NCI-H748 treated with DMSO at 0.1 percent for 48 hours (cell line): ENCODE measurements at places on chromosomes 5 and 9.

DNA sequence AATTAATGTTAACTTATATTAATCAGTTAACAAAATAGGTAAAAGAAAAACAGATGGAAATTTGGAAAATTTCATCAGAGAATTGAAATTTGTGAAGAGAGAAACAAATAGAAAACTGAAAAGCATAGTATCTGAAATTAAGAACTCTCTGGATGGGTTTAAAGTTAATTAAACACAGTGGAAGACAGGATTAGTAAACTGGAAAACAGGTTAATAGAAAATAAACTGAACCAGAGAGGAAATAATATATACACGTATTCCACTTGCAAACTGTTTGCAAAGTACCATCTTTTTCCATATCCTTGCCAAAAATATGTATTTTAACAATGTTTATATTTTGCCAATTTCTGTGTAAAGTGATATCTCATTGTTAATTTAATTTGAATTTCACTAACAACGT lies 257.5 kb downstream of the CD180 start:
- no peak for DNase-seq

GRCh38 chr9:128899566-128900322 lies 17.8 kb downstream of the LRRC8A start:
- DNase-seq = no peak

GRCh38 chr9:119761812-119762211 lies 392.6 kb upstream of the BRINP1 start:
- no peak for DNase-seq

- no peak for DNase-seq
These were observed 242.3 kb downstream of the EBF1 start for GRCh38 chr5:158857371-158857770.

DNA sequence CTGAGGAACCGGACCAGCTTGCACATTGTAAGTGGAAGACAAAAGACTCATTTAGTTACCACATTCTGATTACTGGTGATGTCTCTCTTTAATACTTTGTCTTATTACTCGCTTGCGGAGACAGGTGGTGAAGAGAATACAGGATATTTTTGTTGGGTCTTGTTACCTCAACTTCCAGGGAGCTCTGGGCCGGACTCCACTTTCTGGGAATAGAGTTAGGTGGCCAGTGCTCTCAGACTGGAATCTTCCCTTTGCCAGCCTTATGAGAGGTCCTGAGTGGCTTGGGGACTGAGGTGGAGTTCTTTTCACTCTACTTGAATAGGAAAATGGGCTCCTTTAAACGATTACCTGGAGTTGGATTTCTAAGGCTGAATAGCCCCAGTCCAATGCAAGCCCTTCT lies 33.3 kb upstream of the SPRY4 start:
- DNase-seq = no peak

DNA sequence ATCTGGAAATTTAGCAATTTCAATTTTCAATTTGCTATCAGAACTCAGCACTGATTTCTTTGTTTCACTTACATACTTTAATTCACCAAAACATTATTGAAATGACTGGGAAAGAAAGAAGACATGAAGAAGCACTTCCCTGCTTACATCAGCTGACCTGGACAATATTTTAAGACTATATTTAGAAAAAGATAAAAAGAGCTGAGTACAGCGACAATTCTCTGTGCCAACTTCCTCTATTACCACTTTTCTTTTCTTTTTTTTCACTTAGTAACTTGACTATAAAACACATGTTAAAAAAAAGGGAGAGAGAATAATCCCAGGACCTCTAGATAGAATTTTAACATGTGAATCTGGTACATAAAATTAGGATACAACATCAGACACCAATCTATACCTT lies 35.6 kb downstream of the MEF2C start:
- no peak for DNase-seq

- DNase-seq = no peak
These were observed 70.4 kb upstream of the NEK6 start for GRCh38 chr9:124187311-124187710.

DNA sequence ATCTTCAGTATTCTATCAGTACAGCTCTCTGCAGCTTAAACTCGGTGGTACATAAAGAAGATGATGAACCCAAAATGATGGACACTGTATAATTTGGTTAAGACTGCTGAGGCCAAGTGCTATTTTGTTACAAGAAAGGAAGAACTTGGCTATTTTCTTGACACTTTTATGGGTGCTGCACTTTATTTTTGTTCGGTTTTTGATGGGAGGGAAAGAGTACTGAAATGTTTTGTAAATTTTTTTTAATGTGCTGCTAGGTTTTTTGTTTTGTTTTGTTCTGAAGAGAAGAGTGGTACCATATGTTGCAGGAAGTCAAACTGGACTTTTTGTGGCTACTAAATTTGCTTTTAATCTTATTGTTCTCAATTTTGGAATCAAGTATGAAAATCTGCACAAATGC lies 26.7 kb downstream of the CDC37L1 start:
- DNase-seq = no peak

- DNase-seq = no peak
These were observed 68.5 kb downstream of the MCTP1 start for GRCh38 chr5:95216136-95216955.

- DNase-seq = no peak
These were observed 97.7 kb upstream of the ANKRD55 start for GRCh38 chr5:56330806-56331205.

DNA sequence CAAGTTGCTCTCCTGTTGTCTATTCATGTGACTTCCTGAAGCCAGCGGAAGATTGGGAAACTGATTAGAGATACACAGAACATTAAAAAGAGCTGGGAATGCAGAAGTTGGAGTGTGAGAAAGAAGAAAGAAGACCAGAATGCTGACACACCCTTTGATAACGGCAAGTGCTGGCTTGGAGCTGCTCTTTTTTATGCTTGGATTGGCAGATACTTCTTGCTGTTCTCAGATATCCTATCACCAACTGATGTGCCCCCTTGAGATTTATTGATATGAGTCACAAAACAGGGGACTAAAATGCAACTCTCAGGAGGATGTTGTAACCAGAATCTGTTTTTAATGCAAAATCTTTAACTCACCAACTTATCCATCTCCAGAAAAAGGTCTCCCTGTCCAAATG lies 56.0 kb upstream of the ASTN2 start:
- no peak for DNase-seq

GRCh38 chr5:103780794-103781193 lies 218.2 kb upstream of the NUDT12 start:
- DNase-seq = no peak

DNA sequence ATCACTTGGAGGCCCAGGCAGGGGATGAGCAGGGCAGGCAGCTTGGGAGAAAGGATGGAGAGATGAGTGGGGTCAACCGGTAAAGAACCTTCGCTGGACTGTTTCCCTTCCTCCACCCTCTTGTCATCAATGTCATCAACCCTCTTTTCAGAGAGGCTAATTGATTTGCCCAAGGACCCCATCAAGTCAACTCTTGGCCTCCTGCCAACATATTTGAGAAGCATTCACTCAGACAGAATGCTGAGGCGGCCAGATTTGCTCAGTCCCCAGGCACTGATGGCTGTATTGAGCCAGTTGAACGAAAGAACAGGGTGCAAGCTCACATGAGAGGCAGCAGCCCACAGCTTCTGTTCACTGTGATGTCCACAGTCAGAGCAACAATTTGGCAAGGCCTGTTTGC lies 193.5 kb downstream of the RFK start:
- DNase-seq = peak; percentile 59

- no peak for DNase-seq
These were observed 72.9 kb downstream of the SFXN1 start for GRCh38 chr5:175551266-175551665.

- no peak for DNase-seq
These were observed 18.0 kb downstream of the POLR1E start for GRCh38 chr9:37503736-37504135.

GRCh38 chr5:140169410-140169809 lies 5.6 kb upstream of the CYSTM1 start:
- no peak for DNase-seq

DNA sequence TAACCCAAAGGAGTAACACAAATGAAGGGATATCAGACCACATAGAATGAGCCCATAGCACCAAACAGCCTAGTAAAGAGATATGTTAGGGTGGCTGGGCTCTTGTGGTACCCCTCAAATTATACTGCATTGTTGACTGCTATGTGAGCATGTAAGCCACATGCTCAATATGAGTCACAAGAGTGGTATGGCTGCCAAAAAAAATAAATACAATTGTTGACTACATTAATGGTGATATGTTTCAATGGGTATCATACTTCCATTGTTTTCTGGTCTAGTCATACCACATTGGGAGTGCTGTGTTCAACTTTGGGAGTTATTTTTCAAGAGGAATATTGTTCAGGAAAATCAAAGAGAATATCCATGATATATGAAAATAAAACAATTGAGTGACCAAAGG lies 162.4 kb upstream of the PIK3R1 start:
- DNase-seq = no peak

GRCh38 chr5:67033880-67034651 lies 162.5 kb downstream of the CD180 start:
- no peak for DNase-seq

DNA sequence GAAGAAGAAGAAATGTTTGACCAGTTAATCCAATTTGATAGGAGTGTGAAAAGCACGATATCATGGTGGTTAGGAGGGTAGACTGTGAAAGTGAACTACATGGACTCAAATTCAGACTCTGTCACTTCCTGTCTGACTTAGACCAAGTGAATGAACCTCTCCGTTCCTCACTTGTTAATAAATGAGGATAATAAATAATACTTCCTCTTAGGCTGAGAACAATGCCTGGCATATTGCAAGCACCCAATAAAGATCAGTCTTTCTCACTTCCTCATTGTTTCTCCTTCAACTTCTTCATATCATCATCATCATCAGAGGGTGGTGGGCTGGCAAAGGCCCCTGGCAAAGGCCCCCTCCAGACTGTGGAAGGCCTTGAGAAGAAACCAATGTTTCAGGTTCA lies 148.7 kb downstream of the CDK5RAP2 start:
- no peak for DNase-seq

- DNase-seq = no peak
These were observed 4.4 kb upstream of the BHMT start for GRCh38 chr5:79107020-79107796.

GRCh38 chr9:81096625-81097024 lies 592.7 kb downstream of the TLE1 start:
- no peak for DNase-seq

DNA sequence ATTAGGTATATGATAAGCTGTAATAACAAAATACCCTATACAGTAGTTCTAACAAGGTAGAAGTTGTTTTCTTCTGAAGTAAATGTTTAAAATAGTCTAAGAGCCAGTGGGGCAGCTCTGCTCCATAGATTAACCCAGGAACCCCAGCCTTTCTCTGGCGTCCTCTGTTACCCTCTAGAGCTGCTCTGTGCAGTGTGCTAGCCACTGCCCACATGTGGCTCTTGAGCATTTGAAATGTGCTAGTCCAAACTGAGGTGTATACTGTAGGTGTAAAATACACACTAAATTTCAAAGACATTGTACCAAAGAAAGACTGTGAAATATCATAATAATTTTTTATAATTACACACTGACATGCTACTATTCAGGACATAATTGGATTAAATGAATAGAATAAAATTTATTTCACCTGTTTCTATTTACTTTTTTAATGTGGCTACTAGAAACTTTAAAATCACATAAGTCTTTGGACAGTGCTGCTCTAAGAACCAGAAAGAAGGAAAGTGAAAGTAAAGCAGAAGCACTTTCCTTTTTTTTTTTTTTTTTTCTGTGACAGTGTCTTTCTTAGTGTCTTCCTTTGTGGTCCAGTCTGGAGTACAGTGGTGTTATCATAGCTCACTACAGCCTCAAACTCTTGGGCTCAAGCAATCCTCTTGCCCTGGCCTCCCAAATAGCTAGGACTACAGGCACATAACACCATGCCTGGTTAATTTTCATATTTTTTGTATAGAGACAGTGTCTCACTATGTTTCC lies 39.3 kb downstream of the RAI14 start:
- no peak for DNase-seq

DNA sequence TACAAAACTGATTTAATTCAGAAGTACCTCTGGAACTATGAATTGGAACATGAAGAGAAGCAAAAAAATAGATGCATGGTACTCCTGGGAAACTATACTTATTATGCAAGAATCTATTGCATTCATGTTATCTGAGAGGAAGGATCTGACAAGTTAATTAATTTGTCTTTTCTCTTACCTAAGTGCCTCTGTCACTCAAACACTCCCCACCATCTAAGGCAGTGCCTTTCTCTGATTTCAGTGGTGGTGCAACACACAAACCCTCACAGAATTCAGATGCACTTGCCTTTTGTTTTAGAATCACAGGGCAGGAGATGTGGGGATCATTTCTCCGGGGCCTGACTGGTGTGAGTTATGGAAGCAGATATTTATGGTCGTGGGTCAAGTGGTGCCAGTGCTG lies 52.5 kb upstream of the C9orf72 start:
- DNase-seq = no peak

DNA sequence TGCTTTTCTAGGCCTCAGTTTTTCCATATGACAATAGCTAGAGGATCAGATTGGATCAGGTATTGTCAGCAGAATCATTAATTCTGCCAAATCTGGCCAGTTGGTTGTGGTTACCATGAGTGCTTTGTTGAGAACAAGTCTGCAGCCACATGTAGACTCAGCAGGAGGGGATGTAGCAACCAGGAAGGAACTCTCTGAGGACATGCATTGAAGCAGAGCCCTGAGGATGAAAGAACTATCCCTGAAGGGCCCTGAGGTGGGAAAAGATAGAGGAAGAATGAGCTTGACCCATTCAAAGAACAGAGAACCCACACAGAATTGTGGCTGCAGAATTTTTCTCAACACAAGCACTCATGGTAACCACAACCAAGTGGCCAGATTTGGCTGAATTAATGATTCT lies 60.1 kb upstream of the AFAP1L1 start:
- no peak for DNase-seq

- DNase-seq = no peak
These were observed 47.4 kb downstream of the ANKRD33B start for GRCh38 chr5:10611290-10611689.

DNA sequence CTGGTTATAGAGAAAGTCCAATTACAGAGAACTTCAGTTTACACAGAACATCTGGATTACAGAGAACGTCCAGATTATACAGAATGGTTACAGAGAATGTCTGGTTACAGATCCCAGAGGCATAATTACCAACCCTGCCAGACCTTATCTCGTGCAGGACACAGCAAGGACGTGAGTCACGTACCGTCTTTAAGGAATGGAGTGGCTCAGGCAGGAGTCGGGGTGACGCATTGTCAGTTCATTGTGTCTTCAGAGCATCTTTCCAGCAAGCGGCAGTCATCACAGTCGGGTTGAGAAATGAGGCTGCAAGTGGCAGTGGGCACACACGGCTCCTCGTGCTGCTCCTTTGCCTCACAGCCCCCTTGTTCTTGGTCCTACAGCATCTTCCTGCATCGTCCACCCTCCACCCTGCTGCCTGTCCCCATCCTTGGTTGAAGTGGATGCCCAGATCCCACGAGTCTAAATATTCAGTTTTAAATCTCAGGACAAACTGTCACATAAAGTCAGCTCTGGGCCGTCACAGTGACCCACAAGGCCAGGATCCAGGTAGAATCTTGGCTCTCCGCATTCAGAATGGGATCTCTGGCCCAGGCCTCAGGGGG lies 30.0 kb upstream of the SLC6A19 start:
- DNase-seq = no peak

GRCh38 chr5:95554331-95554646 lies 488 bp downstream of the SKIC3 start:
- no peak for DNase-seq
